ENCODE measurements at places on chromosomes 13 and 19.
A peak's percentile ranks its signal among the peaks of the same experiment; 100 is the strongest.

DNA sequence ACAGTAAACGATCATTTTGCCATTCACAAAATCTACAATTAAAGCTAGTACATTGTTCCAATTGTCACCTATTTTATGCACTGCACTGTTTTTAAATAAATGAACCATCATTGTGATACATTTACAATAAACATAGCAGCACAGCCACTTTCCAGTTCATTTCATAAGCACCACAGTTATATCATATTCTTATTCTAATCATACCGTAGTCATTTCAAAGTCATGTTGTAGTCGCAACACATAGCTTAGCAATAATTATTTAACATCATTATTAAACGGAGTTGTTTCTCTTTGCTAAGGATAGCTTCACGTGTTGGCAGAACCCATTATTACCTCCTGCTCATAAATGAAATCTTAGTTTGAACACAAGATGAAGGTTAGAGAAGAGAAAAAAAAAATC is 2.2 kb upstream of the PCDH9 start:
- DNase-seq = no peak

GRCh38 chr19:13441810-13442512 is 64.3 kb downstream of the CACNA1A start:
- peak; percentile 29 for DNase-seq

- no peak for DNase-seq
Measured at GRCh38 chr13:89269737-89270136, 1598.6 kb downstream of the SLITRK5 start.

GRCh38 chr13:89786531-89786930 is 1561.0 kb upstream of the MIR17HG start:
- DNase-seq = no peak

GRCh38 chr19:7010722-7011593 is 10.3 kb downstream of the MBD3L2B start:
- no peak for DNase-seq

GRCh38 chr19:1370579-1371361 is 12.9 kb upstream of the NDUFS7 start:
- DNase-seq = no peak

- DNase-seq = no peak
Measured at GRCh38 chr13:95228130-95228529, 73.1 kb downstream of the ABCC4 start.

DNA sequence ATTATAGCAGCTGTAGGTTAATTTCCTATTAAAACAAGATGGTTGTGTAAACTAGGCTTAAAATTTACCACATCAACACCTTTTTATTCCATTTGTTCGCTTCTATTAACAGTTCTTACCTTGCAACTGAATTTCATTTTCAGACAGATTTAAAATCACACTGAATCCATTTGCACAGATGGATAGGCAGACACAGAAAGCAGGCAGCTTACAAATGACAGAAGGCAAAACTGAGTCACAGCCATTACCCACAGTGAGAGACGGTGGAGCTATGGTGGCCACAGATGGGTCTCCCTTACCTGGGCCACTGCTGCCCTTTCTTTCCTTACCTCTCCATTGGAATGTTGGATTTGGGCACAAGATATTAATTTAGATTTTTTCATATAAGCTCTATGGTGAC is 1567.8 kb upstream of the SLC10A2 start:
- DNase-seq = no peak

- no peak for DNase-seq
Measured at GRCh38 chr19:4067396-4068046, 822 bp upstream of the ZBTB7A start.

DNA sequence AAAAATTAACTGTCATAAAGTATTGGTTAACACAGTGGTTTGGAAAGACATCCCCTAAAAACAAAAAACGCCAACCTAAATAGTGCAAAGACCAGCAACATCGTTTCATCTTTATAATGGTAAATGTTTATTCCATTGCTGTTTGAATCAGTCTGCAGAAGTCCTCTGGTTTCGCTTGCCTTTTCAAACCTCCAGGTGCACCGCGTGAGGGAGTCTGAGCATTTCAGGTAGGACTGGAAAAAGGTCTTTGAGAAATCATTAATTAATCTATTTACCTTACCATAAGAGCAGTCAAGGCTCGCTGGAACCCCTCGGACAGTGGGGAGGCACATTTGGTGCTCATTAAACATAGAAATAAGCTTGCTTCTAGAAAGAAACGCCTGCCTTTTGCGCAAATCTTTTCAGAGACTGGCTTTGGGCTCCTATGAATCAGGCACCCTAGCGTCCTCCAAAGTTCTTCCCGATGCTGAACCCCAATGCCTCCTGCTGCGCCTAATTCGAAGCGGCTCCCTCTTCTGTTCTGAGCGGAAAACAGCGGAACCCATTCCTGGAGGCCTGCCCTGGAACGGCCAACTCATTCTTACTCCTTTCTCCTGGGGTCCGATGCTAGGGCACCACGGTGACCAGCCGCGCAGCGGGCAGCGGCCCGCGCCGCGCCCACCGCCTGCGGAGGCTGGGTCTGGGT is 951 bp upstream of the MTUS2 start:
- DNase-seq = no peak

DNA sequence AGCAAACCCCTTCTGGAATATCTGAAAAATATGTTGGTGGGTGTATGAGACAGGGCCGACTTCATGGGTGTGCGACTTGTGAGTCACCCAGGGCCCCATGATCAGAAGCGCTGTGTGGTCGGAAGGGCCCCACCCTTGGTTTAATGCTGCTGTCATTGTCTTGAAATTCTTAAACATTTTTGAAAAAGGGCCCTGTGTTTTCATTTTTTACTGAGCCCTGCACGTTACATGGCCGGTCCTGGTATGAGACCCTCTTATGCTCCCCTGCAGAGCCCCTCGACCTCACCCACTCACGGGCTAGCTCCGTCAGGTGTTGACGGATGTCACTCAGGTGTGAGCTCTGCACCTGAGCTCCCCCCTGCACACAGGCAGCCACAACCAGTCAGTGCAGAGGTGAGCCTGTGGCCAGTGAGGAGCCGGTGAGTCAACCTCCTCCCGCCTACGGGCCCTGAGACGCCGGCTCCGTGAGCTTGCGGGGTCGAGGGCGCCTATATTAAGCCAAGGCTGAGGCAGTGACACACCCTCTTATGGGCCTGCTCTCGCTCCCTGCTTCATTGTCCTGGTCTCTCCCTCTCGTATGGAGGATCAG is 27.7 kb downstream of the GADD45B start:
- no peak for DNase-seq

GRCh38 chr19:6498294-6499036 is 3.6 kb downstream of the TUBB4A start:
- DNase-seq = no peak

DNA sequence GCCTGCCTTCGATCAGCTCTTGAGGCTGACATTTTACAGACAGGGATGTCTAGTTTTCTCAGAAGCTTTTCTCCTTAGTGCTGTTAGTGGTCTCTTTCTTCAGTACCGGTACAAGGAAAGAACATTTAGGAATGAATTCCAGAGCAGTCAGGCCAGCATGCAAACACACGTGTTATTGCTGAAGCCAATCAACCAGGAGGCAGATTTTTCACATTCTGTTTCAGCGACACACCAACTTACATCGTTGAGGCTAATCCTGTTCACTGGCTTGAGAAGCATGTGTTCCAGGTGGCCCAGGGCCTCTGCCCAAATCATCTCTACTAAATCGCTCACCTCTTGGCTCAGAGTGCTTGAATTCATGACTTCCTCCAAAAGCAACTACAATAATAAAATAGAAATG is 19.2 kb downstream of the PARP4 start:
- no peak for DNase-seq

DNA sequence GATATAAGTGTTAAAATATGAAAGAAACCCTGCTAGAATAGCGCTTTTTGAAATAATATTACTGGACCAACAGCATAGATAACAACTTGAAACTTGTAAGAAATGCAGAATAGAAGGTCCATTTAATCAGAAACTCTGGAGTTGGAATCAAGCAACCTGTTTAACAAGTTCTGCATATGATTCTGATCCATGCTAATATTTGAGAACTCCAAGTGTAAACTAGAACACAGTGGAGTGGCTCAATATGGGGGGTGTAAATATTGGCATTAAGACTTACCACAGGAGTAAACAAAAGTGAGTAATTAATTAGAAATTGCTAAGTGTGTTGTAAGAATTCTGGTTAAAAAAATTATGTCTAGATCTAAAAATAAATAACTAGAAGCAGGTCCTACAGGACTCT is 151.2 kb downstream of the SLITRK1 start:
- DNase-seq = no peak

DNA sequence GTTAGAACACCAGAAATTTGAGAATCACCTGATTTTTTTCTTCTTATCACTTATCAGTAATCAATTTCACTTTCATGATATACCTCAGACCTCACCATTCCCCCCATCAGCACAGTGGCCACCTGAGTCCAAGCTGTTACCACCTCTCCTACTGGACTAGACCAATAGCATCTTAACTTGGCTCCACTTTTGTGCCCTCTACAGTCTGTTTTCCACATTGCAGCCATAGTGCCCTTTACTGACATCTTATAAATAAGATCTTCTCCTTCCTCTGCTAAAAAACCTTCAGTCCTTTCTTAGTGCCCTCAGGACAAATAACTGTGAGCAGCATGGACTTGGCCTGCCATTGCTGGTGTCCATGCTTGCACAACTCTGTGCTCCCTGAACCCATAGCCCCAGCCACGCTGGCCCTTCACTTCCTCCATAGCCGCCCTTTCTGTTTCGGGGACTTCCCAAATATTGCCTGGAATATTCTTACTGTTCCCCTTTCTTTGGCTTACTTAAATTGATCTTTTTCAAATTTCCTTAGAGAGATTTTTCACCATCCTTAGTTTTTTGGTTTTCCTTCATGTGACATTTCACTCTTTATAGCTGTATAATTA is 380.8 kb downstream of the LMO7 start:
- no peak for DNase-seq

DNA sequence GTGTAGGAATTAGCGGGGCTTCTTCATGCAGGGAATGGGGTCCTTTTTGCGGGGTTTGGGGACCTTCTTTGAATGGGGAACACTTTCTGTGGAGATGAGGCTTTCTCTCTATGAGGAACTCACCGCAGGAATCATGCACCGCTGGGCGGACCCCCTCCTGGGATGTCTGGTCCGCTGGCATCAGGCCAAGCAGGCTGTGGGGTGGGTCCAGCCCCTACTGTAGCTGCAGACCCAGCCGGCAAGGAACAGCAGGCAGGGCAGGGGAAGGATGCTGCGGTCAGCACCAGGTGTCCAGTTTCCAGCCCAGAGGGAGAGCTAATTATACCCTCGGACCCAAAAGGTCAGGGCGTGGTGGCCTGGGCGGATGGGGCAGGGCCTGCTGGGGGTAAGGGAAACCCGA is 1.8 kb downstream of the MYBPC2 start:
- no peak for DNase-seq

DNA sequence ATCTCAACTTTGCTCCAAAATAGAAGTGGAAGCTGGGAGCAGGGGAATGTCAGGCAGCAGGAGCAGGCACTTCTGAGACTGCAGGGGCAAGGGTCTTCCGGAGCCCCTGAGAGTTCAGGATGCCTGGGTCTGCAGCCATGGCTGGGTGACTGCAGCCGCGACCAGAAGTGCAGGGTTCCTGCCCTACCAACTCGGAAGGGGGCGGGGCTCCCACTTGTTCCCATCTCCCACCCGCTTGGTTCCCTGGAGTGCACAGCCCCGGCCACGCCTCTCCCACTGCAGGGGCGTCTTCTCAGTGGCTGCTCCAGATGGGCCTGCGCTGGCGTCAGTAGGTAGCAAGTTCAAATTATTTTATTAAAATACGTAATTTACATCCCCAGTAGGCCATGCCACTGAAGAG is 1631.7 kb downstream of the OLFM4 start:
- no peak for DNase-seq

GRCh38 chr13:103528437-103528836 is 462.2 kb upstream of the SLC10A2 start:
- DNase-seq = no peak

DNA sequence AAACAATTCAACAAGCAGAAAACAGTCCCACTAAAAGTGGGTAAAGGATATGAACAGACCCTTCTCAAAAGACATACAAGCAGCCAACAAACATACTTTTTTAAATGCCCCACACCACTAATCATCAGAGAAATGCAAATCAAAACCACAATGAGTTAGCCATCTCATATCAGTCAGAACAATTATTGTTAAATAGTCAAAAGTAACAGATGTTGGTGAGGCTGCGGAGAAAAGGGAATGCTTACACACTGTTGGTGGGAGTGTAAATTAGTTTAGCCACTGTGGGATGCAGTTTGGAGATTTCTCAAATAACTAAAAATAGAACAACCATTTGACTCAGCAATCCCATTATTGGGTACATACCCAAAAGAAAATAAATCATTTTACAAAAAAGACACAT is 8.7 kb downstream of the ZNF529 start:
- no peak for DNase-seq

- DNase-seq = no peak
Measured at GRCh38 chr13:106143930-106144709, 391.3 kb downstream of the EFNB2 start.

- DNase-seq = no peak
Measured at GRCh38 chr13:101272886-101273285, 143.4 kb downstream of the NALCN start.

- DNase-seq = no peak
Measured at GRCh38 chr19:13997631-13997962, 8.5 kb downstream of the RFX1 start.

DNA sequence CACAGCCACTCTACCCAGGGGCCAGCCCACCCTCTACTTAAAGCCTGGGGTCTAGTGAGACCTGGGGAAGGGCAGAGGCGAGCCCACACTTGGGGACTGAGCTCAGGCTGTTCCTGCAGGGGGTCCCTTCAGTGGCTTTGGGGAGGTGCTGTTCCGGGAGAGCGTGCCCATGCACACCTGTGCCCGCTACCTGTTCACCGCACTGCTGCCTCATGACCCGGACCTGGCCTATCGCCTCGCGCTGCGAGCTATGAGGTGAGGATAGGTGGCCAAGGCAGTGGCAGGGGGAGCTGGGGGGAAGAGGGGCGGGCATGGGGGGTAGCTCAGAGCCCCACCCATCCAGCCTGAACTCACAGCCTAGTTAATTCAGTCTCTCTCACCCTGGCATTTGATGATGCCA is 24.0 kb downstream of the ZSWIM4 start:
- no peak for DNase-seq

DNA sequence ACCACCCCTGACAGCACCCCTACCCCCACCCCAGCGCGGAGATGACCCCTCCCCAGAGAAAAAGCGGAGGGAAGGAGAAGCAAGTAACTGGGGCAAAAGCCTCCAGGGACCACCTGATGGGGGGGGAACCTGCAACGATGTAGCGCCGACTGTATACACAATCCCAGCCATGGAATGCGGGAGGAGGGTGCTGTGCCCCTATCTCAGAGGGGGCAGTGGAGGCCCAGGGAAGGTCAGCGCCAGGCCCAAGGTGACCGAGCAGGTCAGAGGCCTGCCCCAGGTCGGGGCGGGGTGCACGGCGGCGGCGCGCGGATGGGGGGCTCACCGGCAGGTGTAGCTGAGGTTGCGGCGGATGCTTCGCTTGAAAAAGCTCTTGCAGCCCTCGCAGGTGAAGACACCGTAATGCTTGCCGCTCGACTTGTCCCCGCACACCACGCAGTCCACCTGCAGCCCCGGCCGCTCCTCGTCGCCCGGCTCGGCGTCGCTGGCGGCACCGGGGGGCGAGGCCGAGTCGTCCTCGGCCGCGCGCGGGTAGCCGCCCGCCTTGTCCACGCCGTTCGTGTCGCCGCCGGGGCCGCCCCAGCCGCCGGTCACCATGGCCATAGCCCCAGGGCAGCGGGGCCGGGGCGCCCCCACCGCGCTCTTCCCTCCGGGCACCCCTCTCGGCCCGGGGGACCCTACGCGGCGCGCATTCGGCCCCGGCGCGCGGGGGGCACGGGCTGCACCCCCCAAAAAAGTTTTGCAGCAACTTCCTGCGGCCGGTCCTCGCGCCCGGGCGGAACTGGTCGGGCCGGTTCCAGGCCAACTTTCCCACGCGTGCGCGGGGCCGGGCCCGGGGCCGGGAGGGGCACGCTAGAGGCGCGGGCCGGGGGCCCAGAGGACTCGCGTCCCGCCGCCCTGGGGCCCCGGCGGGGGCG is 843 bp downstream of the NR2F6 start:
- no peak for DNase-seq

Measured in GM12892 (cell line).